ENCODE measurements at places on chromosomes 1 and 21. TPM values are rescaled to one million over a fixed set of nuclear protein-coding genes. Genes with fewer than 3 reads are reported as not detected.

Gene LMX1A
- not detected for total RNA-seq

DNA sequence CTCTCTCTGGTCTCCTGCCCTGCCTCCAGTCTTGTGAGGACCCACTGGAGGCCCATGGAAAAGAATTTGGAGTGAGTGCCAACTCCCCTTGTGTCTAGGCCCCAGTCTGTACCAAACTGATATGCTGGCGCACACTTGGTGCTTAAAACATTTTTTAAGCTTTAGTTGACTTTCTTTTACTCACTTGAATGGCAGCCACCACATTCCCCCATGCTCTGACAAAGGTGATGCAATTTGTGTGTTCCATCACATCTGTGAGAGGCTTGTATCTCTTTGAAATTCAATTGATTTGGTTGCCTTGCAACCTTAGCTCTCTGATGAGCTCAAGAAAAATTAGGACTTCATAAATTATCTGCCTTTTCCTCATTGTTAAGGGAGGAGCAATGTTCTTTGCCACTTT is 30.5 kb upstream of the WDTC1 start:
- DNase-seq: no peak

DNA sequence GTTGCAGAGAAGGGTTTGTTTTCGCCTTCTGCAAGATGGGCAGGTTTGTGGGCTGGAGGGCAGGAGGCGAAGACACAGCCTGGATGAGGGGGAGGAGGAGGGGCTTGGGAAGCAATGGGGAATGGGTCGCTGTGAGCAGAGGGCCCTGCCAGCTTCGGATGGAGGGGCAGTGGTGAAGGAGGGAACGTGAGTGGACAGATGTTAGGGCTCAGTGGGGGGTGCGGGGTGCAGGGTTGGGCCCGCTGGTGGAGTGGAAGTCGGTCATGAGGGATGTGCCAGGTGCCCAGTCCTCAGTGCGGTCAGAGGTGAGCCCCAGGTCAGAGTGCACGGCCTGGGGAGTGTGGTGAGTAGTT is 55.5 kb upstream of the ABCG1 start:
- no peak for DNase-seq

- DNase-seq: no peak
Observed at GRCh38 chr1:43271186-43272118, 1.7 kb downstream of the TMEM125 start.

GRCh38 chr1:22658385-22659163 is 5.5 kb downstream of the C1QB start:
- DNase-seq: no peak

Measured in right cardiac atrium (tissue), 5 donors.